ENCODE measurements at places on chromosomes 4 and X. TPM values are rescaled to one million over a fixed set of nuclear protein-coding genes. Genes with fewer than 3 reads are reported as not detected.
A peak's percentile ranks its signal among the peaks of the same experiment; 100 is the strongest.

VEGFD gene
- total RNA-seq, result 0.31 TPM

LONRF3 gene
- total RNA-seq, result 10.1 TPM

GPM6B gene
- total RNA-seq, result not detected

GRCh38 chr4:79331126-79331876 is 5.4 kb upstream of the NAA11 start:
- H3K36me3 ChIP-seq, result no peaks in the 10 kb centered on the region
- H3K4me3 ChIP-seq, result no peak overlapping the region
- no peaks in the 10 kb centered on the region for H3K27me3 ChIP-seq
- peaks cover 8% of the 10 kb centered on the region for H3K4me1 ChIP-seq
- peak overlapping the region; percentile 36 for H3K27ac ChIP-seq

RS1 gene
- total RNA-seq, result not detected

SLC4A4 gene
- 0.11 TPM for total RNA-seq

COX7B2 gene
- 0.47 TPM for total RNA-seq

DNA sequence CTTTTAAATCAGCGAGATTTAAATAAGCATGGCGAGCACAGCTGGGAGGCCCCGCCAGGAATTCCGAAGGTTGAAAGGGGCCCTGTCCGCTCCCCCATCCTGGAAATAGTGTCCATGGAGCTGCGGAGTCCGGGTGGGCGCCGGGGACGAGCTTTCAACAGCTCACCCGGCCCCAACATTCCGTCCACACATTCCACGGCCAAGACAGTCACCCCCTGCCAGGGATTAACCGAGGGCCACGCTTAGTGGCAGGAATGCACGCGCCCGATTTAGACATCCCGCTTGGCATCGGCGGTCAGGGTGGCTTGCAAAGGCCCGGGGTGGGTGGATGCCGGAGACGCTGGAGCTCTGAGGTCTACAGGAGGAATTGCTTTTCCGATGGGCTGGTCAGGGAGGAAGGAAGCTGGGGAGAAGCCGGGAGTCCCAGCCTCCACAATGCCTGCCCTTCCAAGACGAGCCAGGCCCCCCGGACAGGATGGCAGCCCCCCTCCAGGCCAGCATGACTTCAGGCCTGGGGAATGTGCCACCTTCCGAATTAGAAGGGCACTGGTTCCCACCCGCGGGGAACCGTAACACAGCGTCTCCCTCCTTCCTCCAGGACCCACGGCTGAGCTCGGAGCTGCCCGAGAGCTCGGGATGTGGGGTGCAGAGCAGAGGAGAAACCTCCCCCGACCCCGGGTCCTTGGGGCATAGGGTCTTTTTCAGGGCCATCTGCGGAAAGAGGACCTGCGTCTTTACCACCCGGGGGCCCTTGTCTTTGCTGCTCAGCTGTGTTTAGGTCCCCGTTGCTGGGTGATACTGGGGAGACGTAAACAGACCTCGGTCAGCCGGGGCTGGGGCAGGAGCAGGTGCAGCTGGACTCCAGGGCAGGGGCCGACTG is 26.9 kb upstream of the PPP2R3B start:
- no peak overlapping the region for H3K4me3 ChIP-seq
- no peaks in the 10 kb centered on the region for H3K36me3 ChIP-seq
- no peak for DNase-seq
- H3K27me3 ChIP-seq, result peaks cover 11% of the 10 kb centered on the region
- no peaks in the 10 kb centered on the region for H3K4me1 ChIP-seq
- no peak overlapping the region for H3K27ac ChIP-seq

GRCh38 chrX:140697618-140698017 is 11.9 kb upstream of the LINC00632 start:
- no peaks in the 10 kb centered on the region for H3K27me3 ChIP-seq
- H3K4me3 ChIP-seq, result no peak overlapping the region

GRCh38 chr4:140854168-140854567 is 98.0 kb upstream of the TBC1D9 start:
- no peak overlapping the region for H3K4me3 ChIP-seq
- no peaks in the 10 kb centered on the region for H3K27me3 ChIP-seq
- no peak for DNase-seq

DNA sequence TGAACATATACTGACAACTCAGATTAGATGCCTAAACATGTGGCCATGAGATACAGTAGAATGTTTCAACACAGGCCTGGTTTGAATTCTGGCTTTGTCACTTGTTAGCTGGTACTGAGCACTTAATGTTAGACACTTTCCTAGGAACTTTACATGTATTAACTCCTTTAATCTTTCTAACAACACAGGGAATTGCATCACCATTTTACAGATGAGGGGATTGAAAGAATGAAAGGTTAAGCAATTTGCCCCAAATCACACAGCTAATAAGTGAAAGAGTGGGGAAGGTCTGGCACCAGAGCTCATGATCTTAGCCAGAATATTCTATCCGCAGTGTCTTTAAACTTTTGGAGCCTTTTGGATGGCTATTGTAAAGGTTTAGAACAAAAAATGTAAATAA is 95.9 kb downstream of the NYX start:
- H3K36me3 ChIP-seq, result no peaks in the 10 kb centered on the region
- no peak for DNase-seq
- H3K27ac ChIP-seq, result no peak overlapping the region

DNA sequence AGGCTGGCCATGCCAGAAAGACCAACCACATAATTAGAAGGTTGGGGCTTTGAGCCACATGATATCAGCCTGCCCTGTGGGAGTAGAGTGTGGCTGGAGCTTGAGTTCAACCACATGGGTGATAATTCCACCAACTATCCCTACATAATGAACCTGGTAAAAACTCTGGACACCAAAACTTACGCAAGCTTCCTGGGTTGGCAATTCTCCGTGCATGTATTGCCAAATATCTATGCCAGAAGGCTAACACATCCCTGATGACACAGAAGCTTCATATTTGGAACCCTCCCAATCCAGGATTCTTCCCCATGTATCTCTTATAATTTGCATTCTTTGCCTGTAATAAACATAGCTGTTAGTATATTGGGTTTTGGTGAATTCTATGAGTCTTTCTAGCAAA is 68.2 kb downstream of the FUNDC1 start:
- no peak overlapping the region for H3K27ac ChIP-seq
- no peaks in the 10 kb centered on the region for H3K27me3 ChIP-seq
- H3K4me3 ChIP-seq, result no peak overlapping the region

- DNase-seq, result no peak
- H3K27me3 ChIP-seq, result no peaks in the 10 kb centered on the region
- H3K27ac ChIP-seq, result no peak overlapping the region
- no peaks in the 10 kb centered on the region for H3K4me1 ChIP-seq
- no peak overlapping the region for H3K4me3 ChIP-seq
- no peaks in the 10 kb centered on the region for H3K36me3 ChIP-seq
Measured at GRCh38 chr4:165369522-165369921, 9.3 kb upstream of the CPE start.

DGAT2L6 gene
- total RNA-seq, result not detected

HPGDS gene
- not detected for total RNA-seq

DNA sequence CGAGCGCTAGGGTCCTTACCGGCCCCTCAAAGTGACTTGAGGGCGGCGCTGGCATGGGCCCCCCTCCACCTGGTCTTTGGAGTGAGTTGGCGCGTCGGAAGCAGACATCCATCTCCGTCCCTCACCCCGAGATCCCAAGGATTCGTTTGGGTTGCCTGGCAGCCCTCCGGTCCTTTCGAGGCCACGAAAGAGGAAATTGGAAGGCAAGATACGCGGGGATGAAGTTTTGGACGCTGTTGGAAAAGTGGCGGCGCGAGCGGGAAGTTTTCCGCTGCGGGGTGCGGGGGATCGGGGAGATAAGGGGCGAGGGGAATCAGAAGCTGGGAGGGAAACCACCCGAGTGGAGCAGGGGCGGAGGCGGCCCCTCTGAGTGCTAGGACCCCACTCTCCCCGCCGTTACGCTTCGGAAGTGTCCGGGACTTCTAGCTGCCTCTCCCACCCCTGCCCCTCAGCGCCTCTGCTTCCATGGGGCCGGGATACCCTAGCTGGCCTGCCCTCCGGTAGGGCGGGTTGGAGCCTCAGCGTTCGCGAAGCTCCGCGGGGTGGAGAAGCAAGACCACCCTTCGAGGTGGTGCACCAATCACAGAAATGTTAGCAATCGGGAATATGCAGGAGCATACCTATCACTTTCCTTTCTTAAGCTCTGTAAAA is 57.8 kb downstream of the FRMPD3 start:
- no peak overlapping the region for H3K27ac ChIP-seq
- H3K27me3 ChIP-seq, result peaks cover 3% of the 10 kb centered on the region
- H3K4me3 ChIP-seq, result no peak overlapping the region

DNA sequence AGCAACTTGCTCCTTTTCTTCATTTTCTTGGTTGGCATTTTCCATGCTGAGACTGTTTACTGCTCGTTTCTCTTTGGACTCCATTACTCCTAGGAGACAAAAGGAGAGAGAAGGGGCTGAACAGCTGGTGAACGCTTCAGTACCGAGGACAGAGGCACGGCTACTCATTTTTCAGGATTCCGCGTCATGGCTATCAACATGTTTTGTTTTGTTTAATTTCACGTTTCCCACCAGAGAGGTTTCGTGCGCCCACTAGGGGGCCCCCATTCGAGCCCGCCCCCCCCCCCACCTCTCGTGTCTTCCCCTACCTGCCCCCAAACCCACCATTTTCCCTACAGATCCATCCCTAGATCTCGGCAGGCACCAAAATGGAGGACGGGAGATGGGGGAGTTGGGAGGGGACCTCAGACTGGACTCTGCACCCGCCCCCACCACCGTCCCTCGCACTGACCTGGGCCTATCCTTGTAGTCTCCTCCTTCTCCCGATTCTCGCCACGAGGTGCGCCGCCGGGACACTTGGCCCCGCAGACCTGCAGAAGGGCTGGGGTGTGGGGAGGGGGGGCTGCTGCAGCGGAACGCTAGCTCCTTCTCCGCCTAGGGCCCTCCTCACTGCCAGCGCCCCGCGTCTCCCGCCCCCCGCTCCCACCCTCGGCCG is 653 bp downstream of the BEX1 start:
- no peaks in the 10 kb centered on the region for H3K36me3 ChIP-seq
- no peak for DNase-seq
- H3K27me3 ChIP-seq, result peaks cover 3% of the 10 kb centered on the region
- no peak overlapping the region for H3K4me3 ChIP-seq

IBSP gene
- not detected for total RNA-seq

Measured in K562 (cell line).